ENCODE measurements at places on chromosomes 13 and 19.

DNA sequence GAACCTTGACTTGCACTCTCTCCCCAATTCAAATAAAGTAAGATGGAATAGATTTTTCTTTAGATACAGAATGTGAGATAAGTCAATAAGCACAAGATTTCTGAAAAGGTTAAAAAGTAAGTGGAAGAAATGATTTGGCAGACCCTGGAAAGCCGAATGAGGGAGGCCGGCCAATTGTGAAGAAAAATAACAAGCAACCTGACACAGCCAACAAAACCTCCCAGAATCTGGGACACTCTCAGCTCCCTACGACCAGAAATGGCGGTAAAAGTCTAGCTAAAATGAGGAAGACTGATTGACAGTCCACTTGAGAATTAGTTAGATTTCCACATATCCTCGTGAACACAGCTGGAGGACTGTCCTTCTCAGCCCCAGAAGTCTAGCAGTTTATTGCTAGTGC is 85.4 kb downstream of the KLF12 start:
- DNase-seq: no peak

GRCh38 chr13:95494082-95494681 is 58.3 kb upstream of the CLDN10 start:
- DNase-seq: peak; percentile 44

DNA sequence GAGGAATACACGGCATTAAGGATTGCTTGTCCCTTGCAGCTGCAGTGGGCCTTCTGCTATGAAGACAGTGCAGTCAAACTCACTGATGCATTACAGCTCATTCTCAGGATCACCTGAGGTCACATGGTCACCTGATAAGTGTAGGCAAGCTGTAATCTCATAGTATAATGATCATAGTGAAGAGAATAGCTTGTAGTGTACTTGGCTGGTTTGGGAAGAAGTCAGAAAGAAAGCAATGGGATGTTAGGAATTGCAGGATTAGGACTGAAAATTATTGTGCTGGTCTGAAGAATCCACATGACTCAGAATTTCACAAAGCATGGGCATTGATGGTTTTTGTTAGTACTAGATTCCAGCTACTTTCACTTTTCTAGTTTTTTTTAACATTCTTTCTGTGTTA is 76.7 kb downstream of the MBNL2 start:
- no peak for DNase-seq

DNA sequence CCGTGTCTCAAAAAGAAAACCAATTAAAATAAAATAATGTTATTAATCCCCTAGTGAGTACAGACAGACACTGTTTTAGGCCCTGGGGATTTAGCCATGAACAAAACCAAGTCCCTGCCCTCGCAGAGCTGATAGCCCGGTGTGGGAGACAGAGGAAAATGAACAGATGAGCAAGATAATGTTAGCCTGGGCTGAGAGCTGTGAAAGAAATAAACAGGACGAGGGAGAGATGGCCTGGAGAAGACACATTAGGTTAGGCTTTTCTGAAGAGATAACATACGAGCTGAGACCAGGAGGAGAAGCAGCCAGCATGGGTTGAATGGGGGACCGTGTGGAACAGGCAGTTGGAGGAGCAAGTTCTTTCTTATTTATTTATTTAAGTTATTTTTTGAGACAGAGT is 9.0 kb downstream of the RELB start:
- DNase-seq: no peak

- DNase-seq: no peak
Measured at GRCh38 chr13:91399189-91400062, 1.0 kb downstream of the GPC5 start.

GRCh38 chr13:78601124-78601873 is 2.1 kb downstream of the POU4F1 start:
- DNase-seq: no peak

- DNase-seq: no peak
Measured at GRCh38 chr13:24217601-24218281, 57.2 kb downstream of the SPATA13 start.

DNA sequence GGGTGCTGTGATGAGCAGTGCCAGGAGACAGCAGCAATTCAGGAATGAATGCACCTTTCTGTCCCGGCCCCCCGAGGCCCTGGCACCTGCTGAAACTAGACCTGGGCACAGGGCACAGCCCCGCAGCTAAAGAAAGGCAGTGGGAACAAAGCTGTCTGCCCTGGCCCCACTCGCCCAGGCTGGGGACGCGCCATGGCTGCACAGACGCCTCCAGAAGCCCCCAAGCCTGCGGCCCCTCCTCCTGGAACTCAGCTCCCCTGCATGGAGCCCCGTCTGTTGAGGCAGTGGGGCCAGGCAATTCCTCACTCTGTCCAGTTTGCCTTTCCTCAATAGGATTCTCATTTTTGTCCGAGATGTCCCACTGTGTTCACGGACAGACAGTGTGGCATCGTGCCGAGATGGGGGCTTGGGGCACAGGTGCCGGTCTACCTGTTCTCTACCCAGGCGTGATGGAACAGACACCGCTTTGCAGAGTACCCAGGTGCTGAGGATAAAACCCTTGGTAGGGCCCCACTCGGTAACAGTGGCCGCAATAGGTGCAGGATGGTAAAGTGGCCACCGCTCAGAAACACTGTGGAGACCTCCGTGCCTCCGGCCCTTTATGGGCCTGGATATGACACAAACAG is 146.5 kb upstream of the SOX1 start:
- DNase-seq: no peak

DNA sequence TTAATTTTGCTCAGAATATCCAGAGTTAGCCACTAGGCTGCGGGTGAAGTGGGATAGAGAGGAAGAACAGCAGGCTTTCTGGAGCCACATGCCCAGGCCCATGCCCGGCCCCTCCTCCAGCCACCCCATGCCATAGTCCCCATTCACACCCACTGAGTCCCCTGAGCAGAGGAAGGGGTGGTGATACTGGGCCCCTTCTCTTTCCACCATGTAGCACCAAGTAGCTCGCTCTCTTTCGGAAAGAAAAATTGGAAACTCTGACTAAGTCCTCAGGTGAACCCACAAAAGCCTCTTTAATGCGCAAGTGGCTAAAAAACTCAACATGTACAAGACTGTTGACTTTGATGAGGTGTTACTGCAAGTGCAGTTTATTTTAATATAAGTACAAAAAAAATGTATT is 76.7 kb upstream of the GPR183 start:
- DNase-seq: no peak

GRCh38 chr13:111632906-111633305 is 312.5 kb downstream of the TEX29 start:
- DNase-seq: no peak

- DNase-seq: peak; percentile 35
Measured at GRCh38 chr13:30395192-30396158, 26.8 kb upstream of the UBE2L5 start.

GRCh38 chr19:5218963-5219530 is 121.6 kb downstream of the PTPRS start:
- DNase-seq: no peak

- DNase-seq: no peak
Measured at GRCh38 chr13:22964245-22964966, 216.4 kb upstream of the SGCG start.

DNA sequence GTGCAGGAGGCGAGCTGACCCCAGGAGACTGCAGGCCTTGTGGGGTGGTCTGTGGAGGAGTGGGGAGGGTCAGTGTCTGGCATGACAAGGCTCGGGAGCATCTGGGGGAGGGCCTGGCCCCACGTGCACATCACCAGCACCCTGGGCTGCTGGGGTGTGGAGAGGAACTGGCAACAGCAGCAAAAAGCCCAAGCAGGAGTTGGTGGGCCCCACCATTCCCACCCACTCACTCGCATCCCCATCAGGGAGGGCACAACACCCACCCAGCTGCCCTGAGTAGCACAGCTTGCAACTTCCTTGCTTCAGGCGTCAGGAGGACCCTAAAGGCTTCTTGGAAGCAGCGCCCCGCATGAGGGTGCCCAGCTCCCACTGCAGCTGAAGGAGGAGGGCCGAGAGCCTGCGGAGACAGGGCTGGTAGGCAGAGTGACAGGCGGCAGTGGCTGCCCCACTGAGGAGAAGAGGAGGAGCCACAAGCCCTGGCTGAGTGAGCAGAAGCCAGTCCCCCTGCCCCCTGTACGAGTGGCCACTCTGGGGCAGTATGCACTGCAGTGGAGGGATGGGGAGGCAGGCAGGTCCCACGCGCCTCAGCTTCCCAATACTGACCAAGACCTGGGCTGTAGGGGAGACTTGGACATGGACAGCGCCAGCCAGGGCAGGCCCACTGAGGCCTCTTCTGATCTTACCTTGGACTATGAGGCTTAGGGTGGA is 26.5 kb downstream of the ELL start:
- DNase-seq: no peak

GRCh38 chr19:57578487-57579205 is at the start of gene ZNF416:
TSS of gene ZNF416 (minus strand) at chr19:57578911. CDS start at chr19:57578704, 207 bp downstream.
- DNase-seq: peak; percentile 95

DNA sequence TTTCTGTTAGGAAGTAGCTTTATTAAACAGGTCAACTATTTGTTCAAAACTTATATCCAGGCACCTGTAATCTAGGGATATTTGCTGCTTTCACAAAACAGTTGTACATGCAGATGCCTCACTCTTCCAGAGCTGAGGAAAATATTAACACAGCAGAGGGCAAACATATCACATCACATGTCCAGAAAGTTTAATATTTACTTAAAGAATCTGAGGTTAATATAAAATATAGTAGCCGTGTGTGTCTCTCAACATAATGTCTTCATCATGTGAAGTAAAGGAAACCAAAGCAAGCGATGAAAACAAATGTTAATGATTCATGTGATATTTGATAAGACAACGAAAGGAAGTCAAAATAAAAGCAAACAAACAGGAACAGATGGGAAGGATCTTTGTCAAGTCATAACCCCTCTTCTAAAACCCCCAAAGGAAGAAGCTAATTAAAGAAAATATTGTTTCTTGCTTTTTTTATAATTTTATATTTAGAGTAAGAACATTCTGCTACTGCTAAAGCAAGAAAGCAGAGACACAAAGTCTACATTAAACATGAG is 418.8 kb downstream of the DACH1 start:
- DNase-seq: no peak

GRCh38 chr19:16327911-16328823 is 3.5 kb downstream of the KLF2 start:
- DNase-seq: no peak

DNA sequence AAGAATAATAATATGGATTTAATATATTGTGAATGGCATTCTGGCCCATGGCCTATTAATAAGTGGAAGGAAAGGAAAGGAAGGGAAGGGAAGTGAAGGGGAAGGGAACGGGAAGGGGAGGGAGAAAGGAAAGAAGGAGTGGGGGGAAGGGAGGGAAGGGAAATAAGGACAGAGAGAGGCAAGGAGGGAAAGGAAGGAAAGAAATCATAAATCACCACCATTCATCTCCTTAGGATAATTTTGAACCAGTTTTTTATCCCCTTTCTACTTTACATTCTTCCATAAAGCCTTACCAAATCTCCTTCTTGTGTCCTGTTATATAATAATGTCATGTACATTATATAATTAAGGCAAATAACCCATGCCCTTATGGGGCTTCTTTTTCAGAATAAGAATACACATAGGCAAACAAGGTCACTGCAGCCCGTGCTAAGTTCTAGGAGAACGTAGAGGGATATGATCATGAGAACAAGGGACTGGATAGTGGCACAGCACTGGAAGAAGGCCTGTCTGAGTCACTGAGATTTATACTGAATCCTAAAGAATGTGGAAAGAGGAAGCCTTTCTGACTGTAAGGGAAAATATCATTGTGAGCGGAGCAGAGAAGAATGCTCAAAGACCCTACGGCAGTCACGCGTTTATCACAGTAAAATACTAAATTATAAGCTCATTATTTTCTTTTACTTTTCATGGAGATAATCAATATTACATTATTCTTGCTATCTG is 444.5 kb upstream of the GPC6 start:
- no peak for DNase-seq

DNA sequence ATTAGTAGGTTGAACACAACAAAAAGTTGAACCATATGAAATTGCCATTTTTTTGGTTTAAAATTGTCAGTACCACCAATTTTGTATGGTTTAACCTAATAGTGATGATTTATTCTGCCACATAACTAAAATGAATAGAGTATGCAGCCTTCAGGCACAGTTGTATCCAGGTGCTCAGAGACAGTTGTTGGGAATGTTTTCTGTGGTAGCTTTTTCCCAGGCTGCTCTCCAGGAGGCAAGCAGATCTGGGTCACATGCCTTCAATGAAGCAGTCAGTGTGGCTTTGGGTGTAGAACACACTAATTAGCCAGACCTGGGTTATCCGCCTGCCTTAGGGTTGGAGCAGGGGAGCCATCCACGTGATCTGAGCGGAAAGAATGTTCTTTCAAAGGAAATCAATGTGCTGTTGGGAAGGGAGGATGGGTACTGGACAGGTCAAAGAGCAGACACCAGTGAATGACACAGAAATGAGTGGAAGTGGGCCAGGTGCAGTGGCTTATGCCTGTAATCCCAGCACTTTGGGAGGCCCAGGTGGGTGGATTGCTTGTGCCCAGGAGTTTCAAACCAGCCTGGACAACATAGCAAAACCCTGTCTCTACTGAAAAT is 28.6 kb downstream of the MARK4 start:
- no peak for DNase-seq

Data from T47D (cell line).